ENCODE measurements at places on chromosomes 3 and 15. TPM values are rescaled to one million over a fixed set of nuclear protein-coding genes. Genes with fewer than 3 reads are reported as not detected.

- DNase-seq = no peak
These were observed 58.7 kb downstream of the EFCAB12 start for GRCh38 chr3:129369711-129370110.

Gene AMOTL2
- 256 TPM for total RNA-seq

Gene STXBP5L
- total RNA-seq = not detected

Gene PLSCR2
- not detected for total RNA-seq

Gene CLDN16
- not detected for total RNA-seq

- no peak for DNase-seq
These were observed 62.4 kb downstream of the GASK1A start for GRCh38 chr3:43041517-43041916.

- no peak for DNase-seq
These were observed 99.5 kb downstream of the POLR2M start for GRCh38 chr15:57806003-57806402.

DNA sequence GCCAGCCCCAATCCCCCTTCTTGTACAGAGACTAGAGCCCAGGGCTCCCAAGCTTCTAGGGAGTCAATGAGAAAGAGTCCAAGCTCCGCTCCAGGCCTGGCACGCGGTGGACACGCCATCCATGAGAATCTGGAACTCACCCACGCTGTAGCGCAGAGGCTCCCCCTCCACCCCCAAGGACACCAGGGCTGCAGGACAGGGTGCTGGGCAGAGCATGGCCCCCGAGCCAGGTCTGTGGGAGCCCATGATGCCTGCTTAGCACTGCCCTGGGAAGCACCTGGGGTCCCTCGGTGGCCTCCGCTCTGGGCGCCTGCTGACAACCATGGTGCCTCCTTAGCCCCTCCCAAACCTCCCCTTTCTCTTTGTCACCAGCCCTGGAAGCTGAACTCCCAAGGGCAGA, 28.5 kb downstream of the ACSBG1 start:
- DNase-seq = no peak

GRCh38 chr3:53704363-53704725, 141.9 kb downstream of the CHDH start:
- DNase-seq = no peak

GRCh38 chr3:25291481-25291905, 136.6 kb upstream of the RARB start:
- DNase-seq = no peak

GRCh38 chr15:43465100-43465499, 27.9 kb downstream of the TP53BP1 start:
- no peak for DNase-seq

Gene TEX55
- total RNA-seq = not detected

- DNase-seq = no peak
These were observed 336.4 kb upstream of the LRRFIP2 start for GRCh38 chr3:37510755-37511154.

DNA sequence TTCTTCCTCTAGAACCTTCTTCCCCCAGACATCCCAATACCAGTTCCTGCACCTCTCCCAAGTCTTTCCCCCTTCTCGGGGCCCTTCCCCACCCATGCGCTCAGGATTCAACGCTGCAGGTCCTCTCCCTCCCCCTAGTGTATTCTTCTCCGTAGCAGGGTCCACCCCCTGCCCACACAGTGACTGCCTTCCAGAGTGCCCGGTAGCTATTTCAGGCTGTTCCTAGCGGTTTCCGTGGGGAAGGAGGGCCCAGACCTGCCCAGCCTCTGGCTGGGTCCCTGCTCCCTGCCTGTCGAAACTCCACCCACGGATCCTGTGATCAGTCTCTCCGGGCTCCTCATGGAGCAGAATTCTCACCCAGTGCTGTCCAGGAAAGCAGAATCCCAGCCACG, 45.2 kb upstream of the SEC61A1 start:
- DNase-seq = no peak

Gene ZNF80
- total RNA-seq = not detected

- DNase-seq = peak; percentile 55
These were observed 6.1 kb upstream of the GPR62 start for GRCh38 chr3:51949121-51949520.

Gene DUOX1
- total RNA-seq = not detected

Gene PLIN1
- total RNA-seq = 0.44 TPM

Gene FES
- total RNA-seq = 2.4 TPM

Gene UBA7
- 26.3 TPM for total RNA-seq

Gene MOBP
- total RNA-seq = not detected

DNA sequence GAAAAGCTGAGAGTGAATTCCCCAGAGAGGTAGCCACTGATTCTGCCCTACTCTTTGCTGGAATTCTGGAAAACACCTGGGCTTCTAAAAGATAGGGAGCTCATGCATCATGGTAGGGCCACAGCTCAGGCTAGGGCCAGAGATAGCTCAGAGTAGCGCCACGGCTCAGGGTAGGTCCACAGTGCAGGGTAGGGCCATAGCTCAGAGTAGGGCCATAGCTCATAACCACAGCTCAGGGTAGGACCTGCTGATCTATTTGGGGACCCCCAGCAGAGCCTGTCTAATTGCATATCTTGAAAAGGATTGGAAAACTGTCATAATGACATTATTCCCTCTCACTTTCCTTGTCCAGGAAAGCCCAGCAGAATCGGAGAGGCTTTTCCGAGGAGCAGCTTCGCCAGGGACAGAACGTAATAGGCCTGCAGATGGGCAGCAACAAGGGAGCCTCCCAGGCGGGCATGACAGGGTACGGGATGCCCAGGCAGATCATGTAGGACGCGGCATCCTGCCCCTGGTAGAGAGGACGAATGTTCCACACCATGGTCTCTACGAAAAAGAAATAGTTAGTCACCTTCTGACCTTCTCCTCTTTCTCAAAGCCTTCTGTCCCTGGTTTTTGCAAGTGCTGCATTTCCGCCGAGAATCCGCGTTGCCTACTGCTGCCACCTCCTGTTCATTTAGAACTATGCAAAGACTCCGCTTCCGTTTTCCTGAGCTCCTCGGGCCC, 14.5 kb downstream of the TAGLN3 start:
- DNase-seq = no peak

Gene ZNF619
- 3.7 TPM for total RNA-seq

- DNase-seq = no peak
These were observed 81.0 kb upstream of the KCNMB2 start for GRCh38 chr3:178455226-178455625.

Gene SLC51B
- total RNA-seq = not detected

- DNase-seq = peak; percentile 99
These were observed at the start of gene ANP32A for GRCh38 chr15:68820295-68821189. ANP32A (minus strand) TSS chr15:68820895; CDS start chr15:68820751, 144 bp downstream.

Gene PLA1A
- total RNA-seq = 0.82 TPM

Data from chondrocyte (in vitro differentiated cells).